Stimulated activated CD4-positive, alpha-beta T cell treated with anti-CD3 and anti-CD28 coated beads, Interleukin-15, amount 100 ng/mL, for 1 hour (primary cell): ENCODE measurements at places on chromosomes 1 and 21.

- DNase-seq = no peak
These were observed 28.5 kb downstream of the PTGFRN start for GRCh38 chr1:116938216-116938615.

DNA sequence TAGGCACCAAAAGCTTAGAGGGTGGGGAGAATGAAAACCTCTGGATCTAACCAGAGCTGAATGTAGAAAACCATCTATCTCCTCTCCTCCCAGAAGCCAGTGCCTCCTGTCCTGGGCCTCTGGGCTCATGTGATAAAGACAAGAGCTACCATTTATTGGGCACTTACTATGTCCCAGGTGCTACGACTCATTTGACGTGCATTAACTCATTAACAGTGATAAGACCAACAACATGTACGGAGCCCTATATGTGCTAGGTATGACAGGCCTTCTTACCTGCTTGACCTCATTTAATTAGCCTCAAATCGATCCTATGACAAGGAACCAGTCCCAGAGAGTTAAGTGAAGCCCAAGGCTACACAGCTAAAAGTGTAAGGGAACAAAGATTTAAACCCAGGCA, 19.7 kb downstream of the CAPZB start:
- DNase-seq = no peak

- DNase-seq = no peak
These were observed 83.3 kb upstream of the TNR start for GRCh38 chr1:175826705-175827104.

DNA sequence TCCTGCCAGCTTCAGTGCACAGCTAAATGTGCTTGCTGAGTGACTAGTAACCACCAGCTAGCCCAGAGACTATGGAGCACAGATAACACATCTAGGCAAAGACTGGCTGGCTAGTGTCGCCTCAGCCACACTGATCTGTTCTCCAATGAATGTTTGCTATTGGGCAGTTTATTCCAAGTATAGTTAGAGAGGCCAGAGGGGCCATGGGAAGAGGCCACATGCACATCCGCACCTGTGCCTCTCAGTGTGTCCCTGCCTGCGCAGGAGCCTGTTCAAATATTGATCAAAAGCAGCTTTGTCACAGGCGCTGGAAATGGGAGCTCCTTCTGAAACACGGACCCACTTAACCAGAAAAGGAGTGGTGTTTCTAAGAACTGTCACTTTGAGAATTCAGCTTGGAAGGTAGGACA, 51.3 kb upstream of the ATP1A1 start:
- DNase-seq = no peak

GRCh38 chr1:227273557-227273956, 44.7 kb downstream of the CDC42BPA start:
- DNase-seq = no peak
